Muscle of leg (tissue), 16 donors: ENCODE measurements at places on chromosomes 2 and 18.

DNA sequence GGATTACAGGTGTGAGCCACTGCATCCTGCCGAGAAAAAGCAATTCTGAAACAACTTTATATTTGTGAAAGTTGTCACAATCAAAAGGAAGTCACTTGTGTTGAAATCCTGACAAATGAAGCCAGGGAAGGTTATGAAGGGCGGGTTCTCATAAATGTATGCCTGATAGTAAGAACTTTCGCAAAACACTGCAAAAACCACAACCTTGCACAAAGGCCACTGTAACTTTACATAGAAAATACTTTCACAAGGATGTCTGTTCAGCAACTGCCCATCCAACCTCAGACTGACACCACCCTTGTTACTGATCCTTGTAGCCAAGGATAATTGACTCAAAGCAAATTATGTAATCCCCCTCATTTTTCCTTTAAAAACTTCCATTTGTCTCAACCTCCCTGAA is 90.6 kb downstream of the SLC4A3 start:
- DNase-seq, result no peak

DNA sequence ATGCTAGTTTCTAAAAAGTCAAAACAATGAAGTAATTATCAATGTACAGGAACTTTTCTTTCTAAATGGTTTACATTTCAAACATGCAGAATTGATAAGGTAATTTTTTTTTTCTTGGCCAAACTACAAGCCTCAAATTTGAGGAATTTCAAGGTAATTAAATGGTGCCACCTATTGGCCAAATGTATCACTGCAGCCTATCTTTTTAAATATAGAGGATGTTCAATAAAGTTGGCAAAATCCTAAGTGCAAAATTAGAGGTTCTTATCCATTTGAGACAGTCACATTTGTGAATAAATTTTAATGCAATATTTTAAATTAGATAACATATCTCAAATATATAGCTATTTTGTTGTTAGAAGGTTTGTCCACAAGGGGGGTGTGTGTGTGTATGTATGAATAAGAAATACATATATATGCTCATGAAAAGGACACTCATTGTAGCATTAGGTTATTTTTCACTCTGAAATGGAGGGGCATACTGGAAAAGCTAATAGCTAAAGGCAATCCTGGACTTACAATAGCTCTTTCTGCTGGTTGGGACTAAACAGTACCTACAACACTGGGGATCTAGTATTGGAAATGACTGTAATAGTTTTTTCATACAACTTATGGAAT is 26.2 kb downstream of the MMADHC start:
- peak; percentile 37 for DNase-seq

DNA sequence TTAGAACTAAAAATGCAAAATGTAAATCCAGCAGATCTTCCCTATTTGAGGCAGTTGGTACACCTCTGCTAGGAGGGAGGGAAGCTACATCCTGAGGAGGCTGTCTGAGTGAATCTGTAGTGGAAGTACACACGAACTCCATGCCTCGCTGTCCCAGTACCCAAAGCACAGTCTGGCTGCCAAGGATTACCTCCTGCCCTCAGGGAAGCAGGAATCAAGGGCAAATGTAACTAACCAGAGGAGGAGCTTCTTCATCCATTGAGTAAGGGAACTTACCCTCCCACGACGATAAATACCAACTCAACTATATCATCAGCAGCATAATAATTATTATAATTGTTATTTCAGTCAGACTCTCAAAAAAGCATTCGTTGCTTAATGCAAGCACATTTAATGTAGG is 2.1 kb downstream of the DHRS9 start:
- DNase-seq, result no peak

- no peak for DNase-seq
Measured at GRCh38 chr2:2127467-2127866, 203.6 kb downstream of the MYT1L start.

DNA sequence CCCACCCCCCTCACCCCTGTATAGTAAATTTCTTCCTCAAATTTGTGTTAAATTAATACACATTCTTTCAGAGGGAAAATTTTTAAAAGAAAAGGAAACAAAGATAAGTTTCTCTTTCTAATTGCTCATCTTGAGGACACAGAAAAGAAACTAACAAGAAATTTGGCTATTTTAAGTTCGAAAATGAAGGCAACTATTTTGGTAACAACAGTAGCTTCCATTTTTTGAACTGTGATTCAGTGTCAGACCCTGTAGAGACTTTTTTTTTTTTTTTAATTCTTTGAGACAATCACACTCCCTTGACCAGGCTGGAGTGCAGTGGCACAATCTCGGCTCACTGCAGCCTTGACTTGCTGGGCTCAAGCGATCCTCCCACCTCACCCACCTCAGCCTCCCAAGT is 194.9 kb downstream of the SS18 start:
- no peak for DNase-seq

DNA sequence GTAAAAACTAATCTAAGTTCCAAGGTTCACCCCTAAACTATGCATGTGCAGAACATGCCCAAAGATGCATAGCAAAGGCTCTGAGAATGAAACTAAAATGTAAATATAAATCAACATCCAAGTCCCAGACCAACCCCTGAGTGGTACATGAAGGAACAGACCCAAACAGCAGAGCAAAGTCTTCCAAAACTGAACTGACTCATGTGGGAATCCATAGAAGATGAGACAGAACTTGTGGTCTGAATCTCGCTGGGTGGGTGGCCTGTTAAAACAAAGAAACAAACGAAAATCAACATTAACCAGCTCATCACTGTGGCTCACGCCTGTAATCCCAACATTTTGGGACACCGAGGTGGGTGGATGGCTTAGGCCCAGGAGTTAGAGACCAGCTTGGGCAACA is 29.5 kb upstream of the ATRAID start:
- no peak for DNase-seq

DNA sequence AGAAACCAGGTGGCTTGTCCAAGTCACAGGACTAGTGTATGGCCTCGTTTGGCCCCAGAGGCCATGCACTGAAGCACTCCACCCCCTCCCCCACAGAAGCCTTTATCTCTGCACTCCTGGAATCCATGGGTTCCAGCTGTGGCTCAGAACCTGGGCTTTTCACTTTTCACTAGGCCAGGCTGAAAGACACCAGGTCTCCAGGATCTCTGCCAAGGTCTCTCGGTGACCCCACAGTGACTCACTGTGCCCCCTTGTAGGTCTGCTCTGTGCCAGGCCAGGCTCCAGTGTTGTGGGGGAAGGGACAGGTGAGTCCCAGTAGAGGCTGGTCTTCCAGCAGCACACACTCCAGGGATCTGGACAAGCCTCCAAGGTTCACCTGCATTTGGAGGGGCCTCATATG is 31.0 kb upstream of the GLI2 start:
- no peak for DNase-seq
